Gastroesophageal sphincter (tissue), 4 donors: ENCODE measurements at places on chromosomes 2 and 18. TPM values are rescaled to one million over a fixed set of nuclear protein-coding genes. Genes with fewer than 3 reads are reported as not detected.

Gene CCDC178
- total RNA-seq: not detected

Gene HOXD3
- total RNA-seq: 1.8 TPM

Gene TMEM247
- not detected for total RNA-seq

Gene NEMP2
- 2.4 TPM for total RNA-seq

Gene USP37
- 8.3 TPM for total RNA-seq

GRCh38 chr2:182186132-182186735, 200.6 kb downstream of the PPP1R1C start:
- ATAC-seq: no peak

GRCh38 chr2:19899985-19900930, 1.5 kb downstream of the TTC32 start:
- no peak for ATAC-seq

DNA sequence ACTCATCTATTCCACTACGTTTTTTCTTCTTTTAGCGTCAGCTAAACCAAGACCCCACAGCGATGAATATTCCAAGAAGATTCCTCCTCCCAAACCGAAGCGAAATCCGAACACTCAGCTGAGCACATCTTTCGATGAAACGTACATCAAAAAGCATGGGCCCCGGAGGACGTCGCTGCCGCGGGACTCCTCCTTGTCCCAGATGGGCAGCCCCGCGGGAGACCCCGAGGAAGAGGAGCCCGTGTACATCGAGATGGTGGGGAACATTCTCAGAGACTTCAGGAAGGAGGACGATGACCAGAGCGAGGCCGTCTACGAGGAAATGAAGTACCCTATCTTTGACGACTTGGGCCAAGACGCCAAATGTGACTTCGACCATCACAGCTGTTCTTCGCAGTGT, 182.4 kb downstream of the NYAP2 start:
- ATAC-seq: no peak

GRCh38 chr2:63096491-63096890, 45.9 kb downstream of the OTX1 start:
- ATAC-seq: no peak

DNA sequence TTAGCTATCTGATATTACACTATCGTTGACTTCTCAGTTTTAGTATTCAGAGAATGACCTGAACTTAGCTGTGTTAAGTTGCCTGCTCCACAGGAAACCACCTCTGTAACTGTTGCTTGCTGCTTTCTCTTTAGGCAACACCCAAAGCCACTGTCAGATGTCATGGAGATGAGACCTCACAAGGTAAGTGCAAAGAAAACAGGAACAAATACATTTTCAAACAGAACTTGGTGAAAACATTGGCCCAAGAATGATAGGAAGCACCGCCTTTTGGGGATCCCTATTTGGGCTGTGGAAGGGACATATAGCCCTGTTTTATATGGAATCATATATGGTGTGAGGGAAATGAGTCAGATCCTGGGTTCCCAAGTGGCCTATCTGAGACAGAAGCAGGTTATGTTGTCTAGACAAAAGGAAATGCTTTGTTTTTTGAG, 143.4 kb downstream of the UBE2E3 start:
- no peak for ATAC-seq
